Cerebellar nuclear complex (tissue), 1 donor: ENCODE measurements at places on chromosomes 1 and 21.

- no peak for DNase-seq
Measured at GRCh38 chr1:116139592-116140134, 28.5 kb downstream of the MAB21L3 start.

DNA sequence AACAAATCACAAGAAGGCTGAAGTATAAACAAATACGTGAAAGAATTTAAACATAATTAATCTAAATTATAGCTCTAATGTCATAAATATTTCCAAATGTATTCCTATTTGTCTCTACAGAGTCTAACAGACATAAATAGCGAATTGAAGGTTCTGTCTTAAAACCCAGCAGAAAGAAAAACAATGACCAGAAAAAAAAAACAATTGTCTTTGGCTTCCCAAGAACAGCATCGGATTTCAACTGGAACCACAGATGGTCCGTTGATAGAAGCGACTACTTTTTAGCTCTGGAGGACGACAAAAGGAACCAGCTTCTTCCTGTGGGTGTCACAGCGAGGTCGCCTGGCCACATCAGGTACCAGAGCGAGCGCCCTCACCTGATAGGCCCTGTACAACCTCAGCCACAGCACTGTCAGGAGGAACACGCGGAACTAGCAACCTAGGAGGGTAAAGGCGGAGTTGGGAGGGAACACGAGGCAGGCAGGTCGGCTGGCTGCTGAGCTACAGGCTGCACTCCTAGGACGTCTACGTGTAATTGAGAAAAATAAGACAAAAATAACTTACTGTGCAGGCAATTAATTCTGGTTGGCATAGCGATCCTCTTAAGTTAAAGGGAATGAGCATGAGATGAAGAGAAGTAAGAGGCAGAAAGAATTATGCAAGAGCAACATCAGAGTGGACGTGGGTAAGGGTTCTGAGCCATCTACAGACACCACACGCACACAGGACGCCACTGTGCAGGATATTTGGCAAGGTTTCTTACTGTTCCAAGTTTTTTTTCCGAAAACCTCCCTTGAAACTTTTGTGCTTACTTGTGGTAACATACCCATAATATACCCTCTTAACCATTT lies 16.7 kb upstream of the PRDM15 start:
- no peak for DNase-seq

- DNase-seq = no peak
Measured at GRCh38 chr1:41629571-41629970, 145.1 kb upstream of the EDN2 start.

DNA sequence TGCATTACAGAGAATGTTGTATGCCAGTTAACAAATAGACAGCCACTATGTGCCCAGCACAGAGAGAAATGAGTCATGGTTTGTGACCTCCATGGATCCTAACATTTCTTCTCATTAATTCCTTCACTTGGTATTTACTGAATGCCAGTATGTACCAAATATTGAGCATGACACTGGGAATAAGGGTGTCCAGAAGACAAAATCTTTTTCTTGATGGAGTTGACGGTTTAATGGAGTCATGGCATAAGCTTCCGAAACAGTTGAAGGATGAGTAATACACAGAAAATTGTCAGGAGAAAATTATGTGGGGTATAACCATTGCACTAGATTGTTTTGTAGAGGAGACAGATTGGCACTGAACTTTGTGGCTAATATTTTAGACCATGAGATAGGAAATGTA lies 36.9 kb downstream of the PTGFR start:
- no peak for DNase-seq

GRCh38 chr1:239816081-239816782 lies 275.5 kb upstream of the FMN2 start:
- no peak for DNase-seq

GRCh38 chr1:226993814-226994585 lies 53.9 kb downstream of the COQ8A start:
- no peak for DNase-seq

DNA sequence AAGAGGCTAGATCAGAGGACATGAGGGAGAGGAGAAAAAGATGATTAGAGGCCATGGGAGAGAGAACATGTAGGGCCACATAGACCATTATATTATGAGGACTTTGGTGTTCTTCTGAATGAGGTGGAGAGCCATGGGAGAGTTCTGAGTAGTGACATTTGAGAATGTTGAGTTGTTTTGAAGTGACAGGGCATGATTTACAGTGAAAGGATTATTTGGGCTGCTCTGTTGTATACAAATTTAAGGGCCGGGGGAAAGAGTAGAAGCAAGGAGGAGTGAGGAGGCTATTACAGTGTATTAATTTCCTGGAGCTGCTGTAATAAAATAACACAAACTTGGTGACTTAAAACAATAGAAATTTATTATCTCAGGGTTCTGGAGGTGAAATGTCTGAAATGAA lies 102.5 kb upstream of the RGS4 start:
- DNase-seq = no peak

DNA sequence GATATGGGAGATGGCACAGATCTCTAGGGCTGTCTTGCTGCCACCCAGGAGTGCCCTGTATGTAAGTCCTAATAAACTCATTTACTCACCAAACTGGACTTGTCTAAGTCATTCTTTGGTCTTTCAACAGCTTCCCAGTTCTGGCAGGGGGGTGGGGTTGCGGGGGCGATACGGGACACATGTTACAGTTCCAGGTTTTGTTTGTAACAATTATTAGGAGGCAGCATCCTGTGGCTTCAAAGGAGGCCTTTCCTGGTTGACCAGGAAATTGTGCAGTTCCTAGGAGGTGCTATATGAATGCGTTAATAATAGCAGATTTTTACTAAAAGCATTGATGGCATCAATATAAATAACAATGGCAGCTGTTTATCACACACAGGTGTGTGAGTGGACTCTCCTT lies 42.7 kb upstream of the TRIM45 start:
- DNase-seq = no peak

DNA sequence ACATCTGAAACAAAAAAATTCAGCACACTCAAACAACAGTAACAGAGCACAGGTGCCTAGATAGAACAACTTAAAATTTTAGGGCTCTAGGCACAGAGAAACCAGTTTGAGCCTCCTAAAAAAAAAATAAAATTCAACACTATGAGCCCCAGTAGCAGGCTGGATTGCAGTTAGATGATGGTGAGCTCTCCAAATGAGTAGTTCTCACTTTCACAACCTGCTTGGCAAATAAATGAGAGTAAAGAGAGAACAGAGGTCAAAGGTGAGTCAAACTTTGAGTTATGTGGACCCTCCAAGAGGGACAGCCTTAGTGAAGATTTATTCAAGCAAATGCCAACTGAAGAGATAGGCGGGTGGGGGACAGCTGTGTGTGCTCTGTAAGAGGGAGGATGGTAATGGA lies 3.6 kb downstream of the BEND5 start:
- DNase-seq = no peak

GRCh38 chr1:80893115-80893514 lies 907.6 kb upstream of the ADGRL2 start:
- no peak for DNase-seq

GRCh38 chr1:229334269-229334668 lies 8.6 kb downstream of the CCSAP start:
- no peak for DNase-seq

- DNase-seq = no peak
Measured at GRCh38 chr1:28862571-28863403, 50.8 kb downstream of the OPRD1 start.

- DNase-seq = no peak
Measured at GRCh38 chr1:243477731-243478290, 222.0 kb downstream of the SDCCAG8 start.

DNA sequence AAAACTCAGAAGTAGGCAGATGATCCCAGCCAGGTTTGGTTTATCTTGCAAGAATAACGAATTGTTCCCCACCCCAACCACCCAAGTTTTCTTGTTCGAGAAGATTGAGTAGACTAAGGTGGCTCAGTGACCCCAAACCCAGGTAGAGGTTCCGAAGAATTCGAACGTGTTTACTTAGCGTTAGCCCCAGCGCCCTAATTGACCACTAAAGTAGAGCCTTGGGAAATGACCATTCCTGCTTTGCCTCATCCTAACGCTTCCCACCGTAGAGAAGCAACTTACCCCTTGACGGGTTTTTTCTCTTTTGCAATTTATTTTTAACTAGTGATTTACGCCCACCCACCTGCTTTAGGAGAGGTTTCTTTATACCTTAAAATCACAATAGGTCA lies 870 bp downstream of the FBXO28 start:
- DNase-seq = no peak

DNA sequence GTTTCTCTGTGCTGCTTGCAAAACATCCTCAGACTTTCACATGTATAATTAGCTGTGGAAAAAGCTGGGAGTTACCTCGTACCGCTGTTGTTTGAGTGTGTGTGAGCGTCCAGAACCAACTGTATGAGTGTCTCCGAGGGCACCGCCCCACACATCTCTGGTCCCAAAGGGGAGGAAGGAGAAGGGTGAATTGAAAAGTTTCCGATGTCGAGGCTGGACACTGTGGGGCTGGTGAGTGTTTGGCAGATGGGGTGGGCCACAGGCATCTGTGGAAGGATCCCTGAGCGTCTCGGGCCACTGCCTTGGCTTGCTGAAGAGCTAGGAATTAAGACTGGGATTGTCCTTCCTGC lies 1.2 kb downstream of the ATP2B4 start:
- DNase-seq = no peak

- DNase-seq = no peak
Measured at GRCh38 chr1:192343344-192343743, 26.6 kb downstream of the RGS21 start.

DNA sequence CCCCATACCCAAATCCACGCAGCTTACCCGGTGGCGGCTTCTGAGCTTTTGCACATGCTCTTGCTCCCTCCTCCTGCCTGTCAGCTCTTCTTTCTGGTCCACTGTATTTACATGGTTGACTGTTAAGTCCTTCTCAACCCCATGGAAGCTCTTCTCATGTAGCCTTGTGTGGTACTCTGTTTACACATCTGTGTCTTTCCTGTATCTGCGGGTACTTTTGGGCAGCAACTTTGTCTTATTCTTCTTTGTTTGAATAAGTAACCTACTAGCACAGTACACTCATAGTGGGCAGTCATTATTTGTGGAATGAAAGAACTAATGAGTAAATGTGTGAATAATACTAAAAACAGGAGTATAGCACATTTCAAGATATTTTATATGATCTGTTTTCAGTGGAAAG lies 88.5 kb upstream of the GPR88 start:
- no peak for DNase-seq

DNA sequence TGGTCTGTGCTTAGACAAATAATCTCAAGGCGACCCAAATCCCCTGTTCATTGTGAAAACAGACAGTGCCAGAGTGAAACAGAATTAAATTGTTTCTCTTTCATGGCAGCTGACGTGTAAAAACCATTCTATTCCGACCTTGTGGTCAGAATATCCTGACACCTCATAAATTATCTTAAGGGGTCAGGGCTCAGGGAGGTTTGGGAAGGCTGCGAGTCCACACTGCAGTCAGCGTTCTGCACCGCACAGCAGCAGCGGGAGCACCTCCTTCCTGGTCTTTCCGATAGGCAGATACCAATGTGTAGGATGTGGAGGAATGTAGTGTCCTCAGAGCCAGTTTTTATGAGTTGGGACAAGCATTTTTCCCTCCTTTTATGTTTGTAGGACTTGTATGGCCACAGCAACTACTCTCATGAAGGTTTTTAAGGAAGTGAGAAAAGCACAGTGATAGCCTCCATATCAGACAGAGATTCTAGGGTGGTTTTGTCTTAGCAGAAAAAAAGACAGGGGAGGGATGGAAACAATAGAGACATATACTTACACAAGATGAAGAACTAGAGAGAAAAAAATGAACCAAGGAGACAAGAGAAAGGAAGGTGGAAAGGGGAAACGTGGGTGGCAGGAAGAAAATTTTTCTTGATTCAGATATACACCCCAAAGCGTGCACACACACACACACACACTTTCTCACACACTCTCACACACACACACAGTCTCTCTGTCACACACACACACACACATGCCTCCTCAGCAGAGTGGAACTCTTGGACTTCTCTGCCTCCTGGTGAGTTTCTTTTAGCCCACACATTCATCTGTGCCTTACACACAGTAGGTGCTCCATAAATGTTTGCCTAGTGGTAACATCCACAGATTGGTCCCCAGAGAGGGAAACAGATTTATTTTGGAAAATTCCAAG lies 68.6 kb downstream of the NTMT2 start:
- no peak for DNase-seq

- DNase-seq = no peak
Measured at GRCh38 chr1:53658489-53659230, 80.3 kb downstream of the GLIS1 start.

DNA sequence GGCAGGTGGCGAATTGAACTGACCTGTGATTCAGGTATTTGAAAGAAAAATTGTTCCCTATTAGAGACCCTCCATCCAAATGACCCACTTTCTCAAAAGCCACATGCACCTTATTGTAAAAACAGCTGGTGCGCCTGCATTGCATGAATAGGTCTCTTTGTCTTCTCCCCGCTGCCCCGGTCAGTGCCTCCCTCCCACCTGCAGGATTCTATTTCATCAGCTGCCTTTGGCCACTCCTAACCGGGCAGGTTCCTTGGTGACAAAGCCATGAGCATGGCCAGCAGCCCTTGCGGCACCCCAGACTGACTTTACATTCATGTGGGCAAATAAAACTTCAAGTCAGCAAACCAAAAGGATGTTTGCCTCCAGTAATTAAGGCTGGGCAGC lies 6.4 kb downstream of the TMPRSS3 start:
- DNase-seq = no peak

DNA sequence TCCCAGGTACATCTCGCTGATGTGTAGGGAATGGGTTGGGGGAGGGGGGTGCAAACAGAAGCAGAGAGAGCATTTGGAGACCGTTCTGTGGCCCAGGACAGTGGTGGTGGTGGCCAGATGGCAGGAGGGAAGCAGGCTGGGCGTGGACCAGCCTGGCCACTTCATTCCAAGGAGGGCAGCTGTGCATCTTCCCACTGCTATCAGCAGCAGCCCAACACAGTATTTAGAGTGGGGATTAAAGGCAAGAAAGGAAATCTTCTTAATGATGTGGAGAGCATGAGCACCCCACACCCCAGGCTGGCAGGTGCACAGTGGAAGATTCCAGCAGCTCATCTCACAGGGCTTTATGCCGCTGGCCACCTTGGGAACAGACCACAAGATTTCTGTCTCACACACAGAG lies 198.7 kb downstream of the NPHP4 start:
- no peak for DNase-seq

- DNase-seq = no peak
Measured at GRCh38 chr1:8580566-8580965, 236.9 kb downstream of the RERE start.

- DNase-seq = no peak
Measured at GRCh38 chr1:77655431-77655974, 27.0 kb downstream of the ZZZ3 start.

DNA sequence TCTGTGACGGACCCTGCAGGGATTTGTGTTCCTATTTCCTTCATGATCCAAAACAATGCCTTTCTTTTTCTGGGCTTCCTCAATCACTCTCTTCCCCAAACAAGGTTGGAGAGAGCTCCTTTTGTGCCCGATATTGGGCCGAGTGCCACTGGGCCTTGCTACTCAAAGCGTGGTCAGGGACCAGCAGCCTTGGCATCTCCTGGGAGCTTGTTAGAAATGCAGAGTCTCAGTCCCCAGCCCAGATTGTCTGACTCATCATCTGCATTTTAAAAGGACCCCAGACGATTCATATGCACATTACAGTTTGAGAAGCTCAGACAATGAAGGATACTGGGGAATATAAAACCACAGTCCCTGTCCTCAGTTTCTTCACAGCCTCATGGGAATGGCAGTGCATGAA lies 19.9 kb downstream of the ADORA1 start:
- DNase-seq = no peak
